ENCODE measurements at places on chromosomes 12 and 14.
A peak's percentile ranks its signal among the peaks of the same experiment; 100 is the strongest.

- DNase-seq, result no peak
These were observed 16.5 kb downstream of the SEL1L start for GRCh38 chr14:81516986-81517797.

DNA sequence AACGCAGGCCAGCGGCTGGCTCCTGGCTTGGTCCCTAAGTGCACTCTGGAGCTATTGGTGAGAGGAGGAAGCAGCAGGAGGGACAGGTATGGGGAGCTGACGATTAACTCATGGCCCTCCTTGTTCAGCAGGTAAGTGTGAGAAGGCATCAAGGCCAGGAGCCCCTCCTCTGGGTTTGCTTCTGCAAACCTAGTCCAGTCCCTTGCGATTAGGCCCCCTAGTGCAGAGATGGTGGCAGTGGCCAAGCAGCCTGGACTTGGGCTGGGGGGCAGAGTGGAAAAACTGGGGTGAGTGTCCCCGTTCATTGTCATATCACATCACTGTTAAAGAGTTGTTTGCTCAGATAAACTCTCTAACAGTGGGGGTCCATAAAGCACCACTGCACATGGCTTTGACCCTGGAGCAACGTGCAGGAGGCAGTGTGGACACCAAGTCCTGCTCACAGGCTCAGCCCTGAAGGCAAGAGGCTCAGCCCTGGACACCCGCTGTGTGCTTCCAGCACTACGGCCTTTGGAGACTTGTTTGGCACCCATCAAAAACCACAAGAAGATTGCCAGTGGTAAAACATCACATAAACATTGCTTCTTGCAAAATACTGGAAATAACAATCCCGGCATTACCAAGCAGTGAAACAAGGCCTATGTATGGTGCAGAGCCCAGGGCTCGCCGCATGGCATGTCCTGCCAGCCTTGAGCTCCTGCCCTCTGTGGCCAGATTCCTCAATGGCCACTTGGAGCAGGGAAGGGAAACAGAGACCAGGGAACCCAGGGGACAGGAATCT lies 184.3 kb upstream of the RTL1 start:
- peak; percentile 1 for DNase-seq

DNA sequence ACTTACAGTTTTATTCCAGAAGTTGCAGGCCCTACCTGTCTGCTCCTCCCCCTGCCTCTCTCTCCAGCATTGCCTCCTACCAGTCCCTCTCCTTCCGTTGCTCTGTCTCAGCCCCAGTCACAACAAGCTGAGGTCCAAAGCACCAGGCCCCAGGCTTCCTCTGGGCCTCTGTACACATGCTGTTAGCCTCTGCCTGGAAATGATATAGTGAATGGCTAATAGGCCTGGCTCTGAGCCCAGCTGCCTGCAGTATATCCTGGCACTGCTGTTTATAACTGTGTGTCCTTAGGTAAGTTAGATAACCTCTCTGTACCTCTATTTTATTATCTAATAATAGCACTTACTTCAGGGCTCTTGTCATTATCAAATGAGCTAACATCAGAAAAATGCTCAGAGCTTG lies 114.9 kb upstream of the PWP1 start:
- no peak for DNase-seq

DNA sequence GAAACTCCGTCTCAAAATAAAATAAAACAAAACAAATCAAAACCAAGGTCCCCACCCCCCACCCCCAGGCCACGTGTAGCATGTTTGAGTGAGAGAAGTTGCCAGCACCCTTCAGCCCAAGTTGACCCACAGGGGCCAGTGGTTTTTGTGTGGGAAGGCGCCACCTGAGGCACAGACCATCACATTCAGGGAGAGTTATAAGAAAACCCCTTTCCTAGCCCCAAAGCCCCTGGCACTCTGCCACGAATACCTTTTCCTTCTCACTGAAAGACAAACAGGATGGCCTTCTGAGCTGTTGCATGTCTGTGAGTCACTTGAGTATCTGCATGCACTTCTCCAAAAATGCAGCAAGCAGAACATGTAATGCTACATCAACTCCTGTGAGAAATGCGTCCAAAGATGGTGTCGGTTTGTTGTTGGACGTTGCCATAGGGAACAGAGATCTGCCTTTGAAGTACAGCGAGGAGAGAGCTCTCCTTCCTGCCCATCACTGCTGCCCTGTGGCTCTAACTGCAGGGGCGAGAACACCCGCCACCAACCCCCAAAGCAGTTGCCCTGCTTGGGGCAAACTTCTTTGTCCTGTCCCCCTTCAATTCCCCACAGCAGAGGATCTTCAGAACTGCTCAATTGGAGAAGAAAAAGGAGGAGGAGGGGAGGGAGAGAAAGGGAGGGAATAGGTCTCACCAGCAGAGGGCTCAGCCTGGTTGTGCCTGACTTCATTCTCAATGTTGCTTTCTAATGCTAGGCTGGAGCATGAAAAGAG lies 2.7 kb upstream of the TRAF3 start:
- DNase-seq, result peak; percentile 91

DNA sequence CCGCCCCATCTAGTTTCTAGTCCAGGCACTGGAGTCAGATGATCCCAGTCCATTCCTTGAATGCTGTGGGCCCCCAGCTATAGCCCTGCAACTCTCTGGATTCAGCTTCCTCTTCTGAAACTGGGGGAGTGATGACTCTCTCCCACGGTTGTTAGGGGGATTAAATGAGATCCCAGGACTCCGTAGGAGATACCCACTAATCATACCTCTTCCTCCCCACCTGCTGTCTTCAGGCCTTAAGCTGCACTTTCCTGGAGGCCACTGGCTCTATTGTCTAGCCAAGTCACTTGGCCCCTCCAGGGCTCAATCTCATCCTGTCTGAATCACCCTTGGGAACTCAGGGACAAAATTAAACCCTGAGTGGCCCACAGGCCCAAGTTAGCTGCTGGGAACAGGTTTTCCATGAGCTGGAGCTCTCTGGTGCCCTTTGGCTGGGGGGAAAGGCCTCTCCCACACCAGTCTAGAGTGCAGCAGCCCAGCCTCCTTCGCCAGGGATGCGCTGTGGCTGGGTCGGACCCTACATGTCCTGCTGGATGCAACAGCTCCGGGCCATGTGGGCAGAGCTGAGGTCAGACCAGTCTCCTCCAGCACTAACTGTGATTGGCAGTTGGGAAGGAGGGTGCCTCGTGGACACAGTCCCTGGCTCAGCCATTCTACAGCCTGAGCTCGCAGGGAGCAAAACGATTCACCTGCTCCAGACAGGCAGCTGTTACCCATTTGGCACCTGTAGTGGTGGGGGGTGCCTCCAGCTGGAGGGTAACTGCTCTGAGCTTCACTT lies 6.0 kb upstream of the ASB2 start:
- no peak for DNase-seq

DNA sequence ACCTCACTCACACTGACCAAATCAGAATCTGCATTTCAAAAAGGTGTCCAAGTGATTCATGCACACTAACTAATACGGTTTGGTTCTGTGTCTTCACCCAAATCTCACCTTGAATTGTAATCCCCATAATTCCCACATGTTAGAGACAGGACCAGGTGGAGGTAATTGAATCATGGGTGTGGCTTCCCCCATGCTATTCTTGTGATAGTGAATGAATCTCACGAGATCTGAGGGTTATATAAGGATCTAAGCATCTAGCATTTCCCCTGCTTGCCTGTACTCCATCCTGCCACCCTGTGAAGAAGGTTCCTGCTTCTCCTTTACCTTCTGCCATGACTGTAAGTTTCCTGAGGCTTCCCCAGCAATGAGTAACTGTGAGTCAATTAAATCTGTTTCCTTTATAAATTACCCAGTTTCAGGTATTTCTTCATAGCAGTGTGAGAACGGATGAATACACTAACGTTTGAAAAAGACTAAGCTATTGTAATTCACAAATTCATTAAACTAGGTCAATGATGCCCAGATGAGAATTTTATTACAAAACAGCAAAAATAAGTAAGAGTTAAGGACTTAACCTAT lies 759.1 kb downstream of the GALC start:
- no peak for DNase-seq

DNA sequence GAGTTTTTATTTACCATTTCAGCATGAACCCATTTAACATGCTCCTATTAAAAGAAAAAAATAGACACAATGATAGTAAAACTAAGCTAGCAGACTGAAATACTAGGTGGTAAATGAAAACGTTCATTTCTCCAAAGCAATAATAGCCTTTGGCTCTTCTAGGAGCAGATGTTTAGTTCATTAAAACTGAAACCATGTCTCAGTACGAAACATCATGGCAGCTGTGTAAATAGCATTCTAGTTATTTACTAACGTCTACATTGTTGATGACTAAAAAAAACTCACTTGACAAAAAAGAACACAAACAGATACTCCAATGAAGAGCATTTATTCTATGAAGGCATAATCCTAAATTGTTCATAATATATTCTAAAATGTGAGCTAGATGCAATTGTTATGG lies 17.9 kb downstream of the RECQL start:
- DNase-seq, result no peak

DNA sequence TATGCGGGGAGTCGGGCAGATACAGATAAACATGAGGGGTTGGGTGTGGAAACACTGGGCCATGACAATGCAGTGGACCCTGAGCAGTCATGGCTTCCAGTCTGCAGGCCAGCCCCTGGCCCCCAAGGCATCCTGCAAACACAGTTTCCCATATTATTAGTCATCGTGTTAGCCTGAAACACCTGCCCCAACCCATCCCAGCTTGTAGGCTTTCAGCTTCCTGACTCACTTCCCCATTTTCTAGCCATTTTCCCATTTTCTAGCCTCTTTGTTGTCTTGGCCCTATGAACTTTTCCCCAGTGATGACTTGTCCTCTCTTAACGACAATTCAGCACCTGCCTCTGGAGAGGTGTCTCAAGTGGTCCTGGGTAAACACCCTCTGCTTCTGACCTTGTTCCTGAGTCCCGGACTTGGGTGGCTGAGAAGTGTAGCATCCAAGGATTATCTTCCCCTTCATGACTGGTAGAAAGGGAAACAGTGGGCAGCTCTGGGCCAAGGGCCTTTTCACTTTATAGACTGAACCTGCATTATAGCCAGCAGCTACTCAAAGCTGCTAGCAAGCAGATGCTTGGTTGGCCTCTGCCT lies 4.3 kb upstream of the PGF start:
- no peak for DNase-seq

GRCh38 chr12:117311-117710 lies 50.7 kb downstream of the IQSEC3 start:
- no peak for DNase-seq

DNA sequence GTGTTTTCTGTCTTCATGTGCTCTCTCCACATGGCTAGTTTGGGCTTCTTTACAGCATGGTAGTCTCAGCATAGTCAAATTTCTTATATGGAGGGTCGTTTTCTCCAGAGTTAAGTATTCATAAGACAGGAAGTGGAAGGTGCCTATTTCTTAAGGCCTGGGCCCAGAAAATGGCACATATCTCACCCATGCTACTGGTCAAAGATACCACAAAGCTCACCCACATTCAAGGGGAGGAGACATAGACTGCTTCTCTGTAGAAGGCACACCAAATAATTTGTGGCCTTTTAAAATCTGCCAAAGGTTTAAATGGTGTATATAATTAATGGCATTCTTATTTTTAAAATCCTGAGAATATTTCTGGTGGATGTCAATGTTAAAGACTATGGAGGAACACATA lies 44.8 kb downstream of the CCDC91 start:
- DNase-seq, result no peak

DNA sequence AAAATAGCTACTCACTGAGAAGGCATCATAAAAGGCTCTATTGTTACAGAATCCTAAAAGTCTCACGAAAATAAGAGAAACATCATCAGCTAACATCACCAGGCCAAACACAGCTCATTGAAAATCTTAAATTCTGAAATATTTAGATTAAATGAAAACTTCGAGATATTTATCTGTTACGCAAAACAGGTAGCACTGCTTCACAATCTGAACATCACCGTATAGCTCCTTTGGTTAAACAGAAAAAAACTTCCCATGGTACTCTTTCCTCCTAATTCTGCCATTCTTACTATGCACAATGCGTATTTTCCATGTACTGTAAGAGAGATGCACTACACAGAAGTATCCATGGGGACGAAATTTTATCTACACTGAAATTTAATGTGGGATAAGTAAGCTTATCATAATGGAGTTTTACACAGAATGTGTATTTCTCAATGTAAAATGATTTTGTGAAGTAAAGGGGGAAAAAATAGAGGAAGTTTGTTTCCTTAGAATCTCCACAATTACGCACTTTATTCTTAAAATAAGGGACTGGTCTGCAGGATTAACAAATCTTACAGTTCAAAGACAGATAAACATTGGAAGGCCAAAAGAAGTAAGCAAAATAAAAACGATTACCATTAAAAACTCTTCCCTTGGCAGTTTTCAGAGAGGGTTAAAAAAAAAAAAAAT lies 1.9 kb downstream of the SGPP1 start:
- no peak for DNase-seq

- DNase-seq, result no peak
These were observed 7.2 kb downstream of the FUT8 start for GRCh38 chr14:65419593-65420252.

GRCh38 chr12:97048421-97049035 lies 141.5 kb downstream of the NEDD1 start:
- no peak for DNase-seq

DNA sequence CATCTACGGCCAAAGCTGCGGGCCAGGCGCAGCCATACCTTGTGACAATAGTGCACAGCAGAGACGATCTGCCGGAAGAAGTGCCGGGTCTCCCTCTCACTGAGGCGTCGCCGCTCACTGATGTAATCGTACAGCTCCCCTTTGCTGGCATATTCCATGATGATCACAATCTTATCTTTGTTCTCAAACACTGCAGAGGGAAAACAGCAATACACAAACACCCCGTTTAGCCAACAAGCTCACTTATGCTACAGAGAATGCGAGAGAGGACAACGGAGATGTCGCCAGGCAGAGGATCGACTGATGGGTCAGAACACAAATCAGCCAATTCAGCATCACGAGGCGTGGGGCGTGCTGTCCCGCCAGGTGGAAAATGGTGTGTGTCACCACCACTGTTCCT lies 52.1 kb downstream of the NUAK1 start:
- DNase-seq, result peak; percentile 62

- no peak for DNase-seq
These were observed 134.7 kb upstream of the GSC start for GRCh38 chr14:94904636-94905035.

DNA sequence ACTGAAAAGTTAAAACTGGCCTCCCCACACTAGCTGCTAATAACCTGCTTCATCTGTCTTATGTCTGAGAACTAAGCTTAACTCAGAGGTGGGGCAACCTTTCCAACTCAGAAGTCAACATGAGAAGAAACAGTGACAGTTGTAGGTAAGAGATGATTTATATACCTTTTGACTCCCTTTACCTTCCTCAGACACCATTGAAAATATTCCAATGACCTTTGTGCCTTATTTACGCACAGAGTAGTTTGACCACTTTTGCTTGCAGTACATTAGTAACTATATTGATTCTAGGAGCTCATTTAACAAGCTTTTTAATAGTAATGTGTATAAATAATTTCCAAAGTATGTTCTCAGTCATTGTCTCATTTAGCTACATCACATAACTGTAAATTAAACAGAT lies 77.6 kb downstream of the ALX1 start:
- no peak for DNase-seq

GRCh38 chr12:120247183-120247582 lies 18.3 kb downstream of the PXN start:
- no peak for DNase-seq
